ENCODE measurements at places on chromosomes 6 and 20. TPM values are rescaled to one million over a fixed set of nuclear protein-coding genes. Genes with fewer than 3 reads are reported as not detected.

DNA sequence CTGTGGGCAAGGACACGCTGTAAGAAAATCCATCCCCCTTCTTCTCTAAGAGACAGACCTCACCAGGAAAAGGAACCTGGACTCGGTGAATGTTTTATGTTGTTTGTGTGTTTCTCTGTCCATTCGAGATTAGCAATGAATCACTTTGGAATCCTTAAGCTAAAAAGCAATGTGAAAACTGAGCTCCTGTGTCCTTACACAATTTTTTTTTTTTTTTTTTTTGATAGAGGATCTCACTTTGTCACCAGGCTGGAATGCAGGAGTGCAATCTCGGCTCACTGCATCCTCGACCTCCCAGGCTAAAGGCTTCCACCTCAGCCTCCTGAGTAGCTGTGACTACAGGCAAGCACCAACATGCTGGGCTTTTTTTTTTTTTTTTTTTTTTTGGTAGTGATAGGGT lies 32.1 kb downstream of the BFSP1 start:
- no peak for DNase-seq

DNA sequence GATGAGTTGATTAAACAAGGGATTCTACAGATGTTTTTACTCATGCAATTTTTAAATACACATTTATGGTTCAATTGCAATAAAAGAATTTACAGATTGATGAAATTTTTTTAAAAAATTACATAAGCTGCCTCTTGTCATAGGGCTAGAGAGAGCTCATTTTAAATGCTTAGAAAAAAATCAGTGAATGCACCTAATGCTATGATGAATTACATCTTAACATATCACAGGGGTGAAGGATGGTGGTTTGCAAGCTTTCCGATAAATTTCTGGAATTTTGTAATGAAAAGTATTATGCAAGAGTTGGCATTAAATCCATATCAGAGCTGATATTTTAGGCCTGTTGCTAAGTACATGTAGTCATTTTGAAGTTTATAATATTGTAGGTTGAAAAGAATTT lies 29.6 kb downstream of the DSE start:
- no peak for DNase-seq

MICB gene
- polyA plus RNA-seq: 1.6 TPM

- no peak for DNase-seq
These were observed 117.4 kb upstream of the RPS6KA2 start for GRCh38 chr6:166744223-166745134.

RIPOR2 gene
- polyA plus RNA-seq: 7.3 TPM

GRCh38 chr20:41776421-41776820 lies 158.2 kb upstream of the CHD6 start:
- DNase-seq: no peak

- no peak for DNase-seq
These were observed 446.3 kb upstream of the SLC35B3 start for GRCh38 chr6:8881663-8882062.

TNFRSF21 gene
- polyA plus RNA-seq: 43.2 TPM

DNA sequence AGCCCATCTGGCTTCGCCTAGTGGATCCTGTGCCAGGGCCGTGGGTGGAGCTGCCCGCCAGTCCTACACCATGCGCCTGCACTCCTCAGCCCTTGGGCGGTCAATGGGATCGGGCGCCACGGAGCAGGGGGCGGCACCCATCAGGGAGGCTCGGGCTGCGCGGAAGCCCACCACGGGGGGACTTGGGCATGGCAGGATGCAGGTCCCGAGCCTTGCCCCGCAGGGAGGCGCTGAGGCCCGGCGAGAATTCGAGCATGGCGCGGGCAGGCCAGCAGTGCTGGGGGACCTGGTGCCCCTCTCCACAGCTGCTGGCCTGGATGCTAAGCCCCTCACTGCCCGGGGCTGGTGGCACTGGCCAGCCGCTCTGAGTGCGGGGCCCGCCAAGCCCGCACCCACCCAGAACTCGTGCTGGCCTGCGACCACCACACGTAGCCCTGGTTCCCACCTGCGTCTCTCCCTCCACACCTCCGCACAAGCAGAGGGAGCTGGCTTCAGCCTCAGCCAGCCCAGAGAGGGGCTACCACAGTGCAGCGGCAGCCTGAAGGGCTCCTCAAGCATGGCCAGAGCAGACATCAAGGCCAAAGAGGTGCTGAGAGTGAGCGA lies 52.4 kb downstream of the ROS1 start:
- DNase-seq: no peak

GRCh38 chr20:59455402-59456341 lies 148.7 kb upstream of the PHACTR3 start:
- no peak for DNase-seq
